ENCODE measurements at places on chromosomes 3 and 15.

DNA sequence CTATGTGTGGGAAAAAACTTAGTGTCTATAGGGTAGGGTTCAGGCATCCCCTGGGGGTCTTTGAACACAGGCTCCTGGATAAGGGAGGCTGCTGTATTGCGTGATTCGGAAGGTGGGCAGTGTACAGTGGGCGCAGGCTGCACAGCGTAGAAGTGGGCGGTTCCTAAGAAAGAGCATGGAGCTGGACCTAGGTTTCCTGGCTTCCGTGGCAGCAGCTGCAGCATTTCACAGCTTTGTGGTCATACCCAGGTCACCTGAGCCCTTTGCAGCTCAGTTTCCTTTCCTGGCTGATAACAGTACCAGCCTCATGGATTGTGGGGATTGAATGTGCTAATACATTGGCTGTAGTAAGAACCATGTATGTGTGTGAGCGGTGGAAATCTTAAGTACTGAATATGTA lies 22.2 kb downstream of the CFAP100 start:
- DNase-seq: no peak

DNA sequence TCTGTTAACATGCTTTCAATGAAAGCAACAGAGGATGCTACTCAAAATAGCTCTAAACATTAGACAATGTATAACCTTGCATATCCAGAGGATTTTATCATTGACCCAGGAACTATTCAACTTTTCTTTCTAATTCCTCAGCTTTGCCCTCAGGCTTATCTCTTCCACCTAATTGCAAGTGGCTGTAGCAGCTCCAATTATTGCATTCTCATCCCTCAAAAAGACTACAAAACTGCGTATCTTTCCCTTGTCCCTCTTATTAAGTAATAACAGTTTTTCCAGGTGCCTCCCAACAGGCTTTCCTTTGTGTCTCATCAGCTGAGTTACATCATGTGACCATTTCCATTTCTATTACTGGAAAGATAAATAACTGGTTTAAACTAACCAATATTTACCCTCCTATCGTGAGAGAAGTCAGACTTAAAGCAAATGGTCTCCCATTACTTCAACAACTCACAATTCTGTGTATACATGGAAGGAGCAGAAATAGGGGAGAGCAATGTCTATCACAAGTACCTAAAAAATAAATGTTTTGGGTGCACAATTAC lies 78.0 kb upstream of the MBNL1 start:
- no peak for DNase-seq

DNA sequence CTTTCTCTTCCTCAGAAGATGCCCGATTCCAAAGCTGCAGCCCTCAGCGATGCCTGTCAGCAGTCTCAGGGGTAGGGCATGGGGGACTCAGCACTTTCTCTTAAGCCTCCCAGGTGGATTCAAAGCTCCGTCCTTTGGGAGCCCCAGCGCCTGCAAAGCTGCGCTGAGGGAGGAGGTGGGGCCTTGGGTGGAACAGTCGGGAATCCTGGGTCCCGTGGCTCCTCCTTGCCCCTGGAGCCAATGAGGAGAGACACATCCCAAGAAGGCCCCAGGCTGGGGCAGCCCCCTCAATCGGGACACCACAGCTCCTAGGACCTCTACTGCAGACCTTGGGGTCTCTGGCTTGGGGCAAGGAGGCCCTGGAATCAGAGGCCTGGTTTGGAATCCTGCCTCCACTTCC lies 227.5 kb upstream of the IGF1R start:
- no peak for DNase-seq

DNA sequence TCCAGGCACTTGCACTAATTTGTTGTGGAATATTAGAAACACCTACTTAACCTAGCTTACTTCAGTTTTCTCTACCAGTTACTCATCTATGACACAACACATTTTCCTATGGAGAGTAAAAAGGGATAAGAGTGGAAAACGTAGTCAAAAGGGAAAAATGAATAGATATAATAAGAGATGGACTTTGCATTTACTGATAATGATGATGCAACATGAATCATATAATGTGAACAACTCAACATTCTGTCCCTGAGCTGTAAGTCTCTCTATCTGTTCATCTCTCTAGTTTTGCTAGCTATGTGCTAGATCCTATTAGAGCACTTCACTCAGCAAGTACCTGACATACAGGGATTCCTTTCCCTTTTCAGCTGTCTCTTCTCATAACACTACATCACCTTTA lies 627.1 kb downstream of the AGBL1 start:
- DNase-seq: no peak

DNA sequence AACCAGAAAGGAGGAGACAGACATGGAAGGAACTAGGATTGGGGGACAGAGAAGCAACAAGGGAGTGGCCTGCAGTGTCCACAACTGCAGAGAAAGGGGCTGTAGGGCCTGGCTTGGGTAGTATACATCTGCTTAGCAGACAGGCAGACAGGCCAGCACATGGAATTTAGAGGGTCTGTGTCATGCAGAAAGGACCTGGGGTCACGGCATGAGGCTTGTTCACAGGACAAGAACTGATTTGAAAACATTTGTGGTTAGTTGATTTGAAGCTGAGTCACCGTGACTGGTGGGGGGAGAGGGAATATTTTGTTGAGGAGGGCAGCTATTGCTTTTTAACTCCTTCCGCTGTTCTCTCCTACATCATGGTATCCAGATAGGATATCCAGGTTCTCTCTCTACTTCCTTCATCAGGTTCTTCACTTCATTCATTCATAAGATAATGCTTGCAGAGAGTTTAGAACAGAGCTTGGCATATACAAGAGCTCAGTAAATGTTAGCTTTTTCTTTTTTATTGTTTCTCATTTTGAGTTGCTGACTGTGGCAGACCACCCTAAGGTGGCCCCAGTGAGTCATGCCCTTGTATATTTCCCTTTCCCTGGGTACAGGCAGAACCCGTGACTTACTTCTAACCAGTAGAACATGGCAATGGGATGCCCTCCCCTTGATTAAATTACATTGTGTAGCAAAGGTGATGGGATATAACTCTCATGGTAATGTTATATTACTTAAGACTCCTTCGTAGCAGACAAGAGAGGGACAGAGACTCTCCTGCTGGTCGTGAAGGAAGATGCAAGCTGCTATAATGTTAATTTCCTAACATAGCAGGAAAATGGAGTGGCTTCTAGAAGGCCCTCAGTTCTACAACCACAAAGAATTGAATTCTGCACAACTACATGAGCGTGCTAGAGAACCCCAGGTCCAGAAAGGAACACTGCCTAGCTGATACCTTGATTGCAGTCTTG lies 95.0 kb upstream of the NMNAT3 start:
- peak; percentile 79 for DNase-seq

DNA sequence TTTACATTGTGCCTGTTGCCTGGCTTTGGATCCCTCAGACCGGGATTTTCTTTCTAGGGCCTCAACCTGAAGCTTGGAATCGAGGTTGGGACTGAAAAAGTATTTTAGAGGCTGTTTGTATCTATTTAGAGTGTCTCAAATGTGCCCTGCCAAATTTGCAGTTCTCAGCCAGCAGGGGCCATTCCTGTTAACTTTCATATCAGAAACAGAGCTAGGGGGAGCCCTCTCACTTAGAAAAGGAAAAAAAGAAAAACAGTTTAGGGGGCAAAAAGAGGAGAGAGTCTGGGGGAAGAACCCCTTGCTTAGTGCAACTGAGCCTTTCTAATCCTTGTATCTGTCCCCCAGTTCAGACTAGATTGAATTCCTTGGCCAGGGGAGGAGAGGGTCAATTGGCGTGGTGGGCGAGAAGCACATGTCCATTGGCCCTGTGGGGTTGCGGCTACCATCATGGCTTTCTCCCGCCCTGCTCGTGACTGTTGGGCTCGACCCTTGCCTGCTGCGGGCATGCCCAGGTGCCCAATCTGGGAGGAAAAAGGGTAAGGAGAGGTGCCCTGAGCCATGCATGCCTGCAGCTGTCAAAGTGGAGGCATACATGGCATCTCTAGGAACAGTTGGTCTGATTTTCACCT lies 101.6 kb downstream of the CFAP44 start:
- DNase-seq: no peak
